ENCODE measurements at places on chromosomes 2 and 18.

DNA sequence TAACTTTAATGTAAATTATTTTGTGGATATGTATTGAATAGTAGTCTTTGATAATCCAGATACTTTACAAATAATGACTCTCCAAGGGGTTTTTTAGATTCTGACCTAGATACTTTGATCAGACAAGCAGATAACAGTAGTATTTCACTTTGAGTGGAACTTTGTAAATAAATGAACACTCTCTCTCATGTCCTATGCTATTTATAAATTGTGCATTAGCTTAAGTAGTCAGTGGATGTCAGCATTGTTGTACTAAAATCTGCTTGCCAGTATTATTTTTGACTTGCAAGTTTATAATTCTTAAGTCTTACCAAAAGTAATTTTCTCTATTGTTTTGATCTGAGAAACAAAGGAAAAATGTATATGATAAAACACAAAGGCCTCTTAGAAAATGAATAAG is 1113.1 kb upstream of the NRXN1 start:
- DNase-seq: no peak

GRCh38 chr2:229601396-229601795 is 113.0 kb downstream of the DNER start:
- no peak for DNase-seq

- DNase-seq: no peak
Measured at GRCh38 chr2:219581346-219581745, 9.2 kb downstream of the INHA start.

DNA sequence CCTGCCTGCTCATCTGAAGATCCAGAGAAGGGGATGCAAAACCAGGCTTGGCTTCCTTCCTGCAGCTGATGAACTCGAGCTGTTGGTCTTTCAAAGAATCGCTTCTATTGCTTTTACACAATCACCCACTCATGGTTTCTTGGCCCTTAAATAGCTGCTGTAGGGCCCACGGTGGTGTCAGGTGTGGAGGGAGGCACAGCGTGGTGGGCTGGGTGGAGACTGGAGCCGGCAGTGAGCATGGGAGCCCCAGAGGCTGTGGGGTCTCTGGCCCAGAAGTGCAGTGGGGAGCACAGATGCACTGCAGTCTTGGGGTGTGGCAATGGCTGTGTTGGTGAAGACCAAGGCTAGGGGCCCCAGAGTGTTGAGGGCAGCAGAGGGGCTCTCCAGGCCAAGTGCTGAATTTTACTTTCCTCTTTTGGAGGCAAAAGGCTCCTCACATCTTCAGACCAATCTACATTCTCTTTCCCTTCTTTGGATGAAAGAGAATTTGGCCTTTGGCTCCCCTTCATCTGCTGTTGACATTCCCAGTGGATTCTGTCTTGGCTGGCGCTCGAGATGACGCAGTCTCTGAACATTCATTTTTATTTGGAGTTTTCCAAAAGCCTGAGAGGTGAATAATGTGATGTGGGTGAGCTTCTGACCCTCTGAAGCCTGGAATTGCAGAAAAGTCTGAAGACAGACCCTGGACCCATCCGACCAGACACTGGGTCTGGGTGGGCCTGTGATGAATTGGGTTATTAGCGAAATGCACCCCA is 70.1 kb upstream of the ASB18 start:
- no peak for DNase-seq

DNA sequence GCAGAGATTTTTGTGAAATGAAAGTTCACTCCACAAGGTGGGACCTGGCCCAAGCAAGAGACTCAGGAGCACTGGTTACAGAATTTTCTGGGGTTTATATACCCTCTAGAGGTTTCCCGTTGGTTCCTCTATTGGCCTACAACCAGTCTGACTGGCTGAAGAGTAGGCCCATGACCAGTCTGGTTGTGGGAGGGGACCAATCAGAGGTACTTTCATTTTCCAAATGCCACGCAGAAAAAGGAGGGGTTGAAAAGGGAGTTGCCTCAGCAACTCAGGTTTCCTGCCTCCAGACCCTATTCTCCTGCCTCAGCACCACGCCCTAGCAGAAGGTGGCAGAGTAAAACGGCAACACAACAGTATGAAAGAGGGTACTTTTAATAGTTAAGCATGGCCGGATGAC is 98.4 kb downstream of the COLEC12 start:
- no peak for DNase-seq

DNA sequence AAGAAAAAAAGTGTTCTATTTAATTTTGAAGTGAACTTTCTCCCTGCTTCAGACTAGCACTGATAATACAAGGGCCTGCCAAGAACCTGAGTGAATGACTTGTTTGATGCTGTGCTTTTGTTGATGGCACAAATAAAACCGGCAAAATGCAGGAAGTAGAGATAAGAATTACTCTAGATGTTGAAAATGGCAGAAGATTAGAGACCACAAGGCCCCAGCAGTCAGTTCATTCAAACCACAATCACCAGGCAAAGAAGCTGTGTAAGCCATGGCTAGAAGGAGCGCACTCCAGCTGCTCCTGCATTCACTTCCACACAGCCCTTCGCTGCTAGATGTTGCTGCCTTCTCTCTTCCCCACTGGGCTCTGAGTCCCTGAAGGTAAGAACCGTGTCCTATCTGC is 297.1 kb downstream of the AGPS start:
- no peak for DNase-seq

GRCh38 chr2:7040547-7040946 is 123.3 kb downstream of the RNF144A start:
- DNase-seq: no peak

DNA sequence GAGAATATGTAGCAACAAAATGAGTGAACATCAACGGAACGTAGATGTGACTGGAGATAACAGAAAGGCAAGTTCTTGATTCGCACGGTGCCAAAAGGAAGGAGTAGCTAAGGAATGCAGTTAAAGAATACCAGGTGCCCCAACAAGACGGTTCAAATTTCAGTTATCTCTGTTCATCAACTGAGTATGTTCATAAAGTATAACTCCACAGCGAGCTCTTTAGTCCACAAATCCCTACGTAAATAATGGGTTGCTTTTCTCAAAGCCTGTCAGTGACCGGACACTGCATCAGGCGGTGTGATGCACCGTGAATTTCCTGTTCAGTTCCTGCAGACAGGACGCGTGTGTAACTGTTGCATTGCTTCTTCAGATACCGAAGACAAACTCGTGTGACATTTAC is 91.8 kb downstream of the NOL10 start:
- no peak for DNase-seq

DNA sequence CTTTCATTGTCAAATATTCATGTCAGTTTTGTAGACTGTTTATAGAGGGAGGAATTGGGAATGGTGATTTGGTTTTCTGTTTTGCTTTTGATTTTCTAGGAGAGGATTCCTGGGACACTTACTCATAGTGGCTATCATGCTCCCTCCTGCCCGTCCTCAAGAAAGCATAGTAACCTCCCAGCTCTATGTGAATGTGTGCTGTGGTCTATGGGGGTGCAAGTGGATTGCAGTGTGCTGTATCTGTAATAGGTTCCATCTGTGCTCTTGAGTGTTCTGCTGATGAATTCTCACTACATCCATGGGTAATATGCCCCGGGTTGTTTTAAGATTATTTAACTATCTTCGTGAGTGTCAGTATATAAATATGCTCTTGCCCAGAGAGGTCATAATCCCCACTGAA is 811.3 kb downstream of the CNTNAP5 start:
- no peak for DNase-seq

DNA sequence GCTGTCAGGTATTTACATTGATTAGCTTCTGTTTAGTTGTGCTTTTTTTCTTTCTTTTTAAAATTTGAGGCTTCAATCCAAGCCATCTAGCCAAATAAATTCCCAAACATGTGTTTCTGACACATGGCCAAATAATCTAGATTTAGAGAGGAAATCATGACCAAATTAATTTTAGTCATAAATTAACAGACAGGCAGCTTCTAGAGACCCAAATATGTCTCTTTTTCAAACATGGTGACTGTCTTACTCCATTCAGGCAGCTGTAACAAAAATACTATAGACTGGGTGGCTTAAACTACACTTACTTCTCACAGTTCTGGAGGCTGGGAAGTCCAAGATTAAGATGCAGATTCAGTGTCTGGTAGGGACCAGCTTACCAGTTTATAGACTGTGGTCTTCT is 23.2 kb upstream of the NAB1 start:
- DNase-seq: no peak

- DNase-seq: no peak
Measured at GRCh38 chr2:30798536-30798991, 8.7 kb downstream of the CAPN13 start.

DNA sequence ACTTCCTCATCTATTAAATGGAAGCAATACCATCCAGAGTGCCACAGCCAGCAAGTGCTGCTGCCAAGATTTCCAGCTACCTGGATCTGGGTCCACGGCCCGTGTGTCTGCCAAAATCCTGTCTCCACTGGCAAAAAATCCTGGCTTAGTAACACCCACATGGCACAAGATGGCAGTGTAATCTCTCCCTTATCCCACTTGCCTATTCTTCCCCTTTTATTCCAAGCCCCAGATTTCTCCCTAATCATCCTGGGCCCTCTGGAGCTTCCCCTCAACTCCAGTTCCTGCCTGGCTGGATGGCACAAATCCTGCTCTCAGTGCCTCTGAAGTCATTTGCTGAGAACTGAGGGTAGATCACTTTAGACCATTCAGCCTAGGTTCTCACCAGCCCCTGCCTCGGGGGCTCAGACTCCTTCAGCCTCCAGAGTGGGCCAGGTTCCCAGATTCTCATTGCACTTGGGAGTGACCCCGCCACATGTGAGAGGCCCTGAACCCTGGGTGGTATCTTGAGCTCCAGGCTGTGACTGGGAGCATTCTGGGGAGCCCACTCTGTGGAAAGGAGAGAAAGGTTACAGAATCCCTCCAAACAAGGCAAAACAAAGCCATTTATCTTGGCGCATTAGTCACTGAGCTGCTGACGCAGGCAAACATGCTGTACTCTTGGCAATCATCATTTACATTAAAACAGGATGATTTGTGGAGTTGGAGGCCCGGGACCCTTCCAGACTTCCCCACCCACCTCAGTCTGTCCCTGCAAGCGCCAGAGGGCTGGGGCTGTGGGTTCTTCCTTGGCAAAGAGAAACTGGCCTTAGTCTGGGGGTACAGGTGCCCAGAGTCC is 325.8 kb downstream of the DYSF start:
- DNase-seq: no peak

- no peak for DNase-seq
Measured at GRCh38 chr2:3777966-3778365, 74.6 kb downstream of the DCDC2C start.

DNA sequence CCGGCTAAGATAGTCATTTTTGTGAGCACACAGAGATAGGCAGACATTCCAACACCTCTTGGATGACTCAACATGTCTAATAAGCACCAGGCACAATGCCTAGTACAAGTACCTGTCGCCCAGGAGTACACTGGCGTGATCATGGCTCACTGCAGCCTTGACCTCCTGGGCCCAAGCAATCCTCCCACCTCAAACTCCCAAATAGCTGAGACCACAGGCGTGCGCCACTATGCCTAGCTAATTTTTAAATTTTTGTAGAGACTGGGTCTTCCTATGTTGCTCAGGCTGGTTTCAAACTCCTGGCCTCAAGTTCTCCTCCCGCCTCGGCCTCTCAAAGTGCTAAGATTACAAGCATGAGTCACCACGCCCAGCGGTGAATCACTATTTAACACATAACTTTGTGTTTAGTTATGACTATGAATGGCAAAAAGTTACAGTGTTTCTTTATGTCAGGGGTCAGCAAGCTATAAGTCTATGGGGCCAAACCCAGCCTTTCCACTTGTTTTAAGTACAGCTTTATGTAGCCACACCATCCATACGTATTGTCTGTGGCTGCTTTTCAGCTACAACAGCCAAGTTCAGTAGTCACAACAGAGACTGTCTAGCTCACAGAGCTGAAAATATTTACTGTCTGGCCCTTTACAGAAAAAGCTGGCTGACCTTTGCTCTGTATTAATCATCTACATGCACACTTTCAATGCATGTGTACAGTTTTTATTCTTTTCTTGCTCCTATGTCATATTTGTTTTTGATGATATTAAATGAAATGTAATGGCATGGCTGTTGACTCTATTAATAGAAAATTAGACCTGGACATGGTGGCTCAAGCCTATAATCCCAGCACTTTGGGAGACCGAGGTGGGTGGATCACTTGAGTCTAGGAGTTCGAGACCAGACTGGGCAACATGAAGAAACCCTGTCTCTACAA is 18.7 kb downstream of the ORC2 start:
- no peak for DNase-seq

GRCh38 chr18:22193466-22193865 is 24.1 kb downstream of the GATA6 start:
- DNase-seq: no peak

- no peak for DNase-seq
Measured at GRCh38 chr2:50126845-50127244, 905.1 kb downstream of the NRXN1 start.

DNA sequence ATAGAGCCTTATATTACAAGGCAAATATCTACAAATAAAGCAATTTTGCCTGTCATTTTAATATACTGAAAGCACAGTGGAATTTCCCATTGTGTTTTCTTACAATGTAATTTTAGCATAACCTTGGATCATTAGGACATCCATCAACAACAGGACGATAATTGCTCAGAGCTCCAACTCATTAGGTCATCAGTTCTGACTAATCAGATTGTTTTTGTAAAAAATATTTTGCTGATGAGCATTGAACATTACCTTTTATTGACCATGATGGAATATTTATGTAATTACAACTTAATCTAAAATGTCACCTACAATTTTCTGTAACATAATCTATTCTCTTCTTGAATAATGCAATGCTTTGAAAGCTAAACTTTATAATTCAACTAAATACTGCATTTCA is 215.3 kb upstream of the DSEL start:
- DNase-seq: no peak

- peak; percentile 65 for DNase-seq
Measured at GRCh38 chr2:71000780-71001591, 6.3 kb upstream of the TEX261 start.

GRCh38 chr2:158255257-158255656 is 153.6 kb downstream of the UPP2 start:
- no peak for DNase-seq

- no peak for DNase-seq
Measured at GRCh38 chr2:174844295-174844708, 80.0 kb upstream of the CHRNA1 start.

- DNase-seq: peak; percentile 4
Measured at GRCh38 chr2:209334188-209335017, 89.4 kb upstream of the MAP2 start.

- no peak for DNase-seq
Measured at GRCh38 chr2:71894261-71894660, 253.4 kb downstream of the CYP26B1 start.

DNA sequence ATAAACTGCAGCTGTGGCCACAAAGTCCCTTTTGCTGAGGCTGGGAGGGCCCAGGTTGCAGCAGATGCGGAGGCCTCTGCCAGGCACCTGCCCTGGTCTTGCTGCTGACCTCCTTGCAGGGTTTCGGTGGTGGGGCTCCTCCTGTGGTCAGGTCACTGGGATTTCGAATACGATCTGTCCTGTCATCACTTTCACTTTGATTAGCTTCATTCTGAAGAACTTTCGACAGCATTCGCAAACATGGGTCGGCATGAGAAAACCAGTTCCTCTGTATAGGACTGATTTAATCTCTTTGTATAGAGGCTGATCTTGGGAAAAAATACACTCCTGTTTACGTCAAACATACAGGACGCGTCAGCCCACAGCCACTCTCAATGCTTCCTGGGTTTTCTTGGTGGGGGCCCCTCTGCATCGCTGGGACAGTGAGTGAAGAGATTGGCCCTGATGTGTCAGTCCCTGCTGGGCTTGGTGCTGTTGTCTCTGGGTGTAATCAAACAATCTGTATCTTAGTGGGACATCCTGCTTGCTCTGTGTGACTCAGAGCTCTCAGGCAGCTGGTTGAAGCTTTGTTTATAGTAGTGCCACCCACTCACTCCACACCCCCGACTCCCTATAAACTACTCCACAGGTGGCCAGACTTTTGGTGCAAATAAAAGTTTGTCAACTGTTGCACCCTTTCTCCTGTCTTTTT is 209.4 kb upstream of the CXCR4 start:
- peak; percentile 75 for DNase-seq

- no peak for DNase-seq
Measured at GRCh38 chr2:26033270-26033817, 540 bp upstream of the RAB10 start.
